Occipital lobe (tissue), 3 donors: ENCODE measurements at places on chromosomes 13 and 19.

DNA sequence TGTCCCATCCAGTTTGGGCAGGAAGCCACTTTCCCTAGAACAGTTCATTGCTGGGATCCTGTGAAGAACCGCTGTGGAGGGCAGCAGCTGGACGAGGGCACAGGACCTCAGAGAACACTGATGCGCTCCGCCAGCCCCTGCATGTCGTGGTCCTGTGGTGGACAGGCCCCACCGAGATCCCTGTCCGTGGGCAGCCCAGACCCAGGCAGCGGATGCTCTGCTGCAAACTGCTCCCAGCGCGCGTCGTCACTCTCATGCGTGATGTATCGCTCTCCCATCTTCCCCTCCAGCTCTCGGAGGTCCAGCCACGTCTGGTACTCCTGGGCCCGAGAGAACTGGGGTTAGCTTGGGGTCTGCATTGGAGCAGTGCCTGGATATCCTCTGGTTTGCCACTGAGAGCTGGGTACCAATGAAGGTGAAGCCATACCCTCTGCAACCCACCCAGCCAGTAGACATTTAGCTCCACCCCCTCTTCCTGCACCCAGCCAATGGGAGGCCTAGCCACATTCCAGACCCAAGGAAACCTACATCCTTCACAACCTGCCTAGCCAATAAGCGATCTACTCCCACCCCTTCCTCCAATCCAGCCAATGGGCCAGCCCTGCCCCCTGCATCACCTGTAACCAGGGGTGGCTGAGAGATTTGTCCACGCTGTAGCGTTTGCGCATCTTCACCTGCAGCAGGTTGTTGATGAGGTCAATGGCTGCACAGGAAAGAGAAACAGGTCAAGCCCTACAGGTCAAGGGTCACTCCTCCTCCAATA, 13.6 kb upstream of the DACT3 start:
- no peak for DNase-seq

- DNase-seq: no peak
These were observed 10.7 kb downstream of the THOP1 start for GRCh38 chr19:2795827-2796658.

GRCh38 chr19:16340092-16340491, 15.5 kb downstream of the KLF2 start:
- DNase-seq: no peak

DNA sequence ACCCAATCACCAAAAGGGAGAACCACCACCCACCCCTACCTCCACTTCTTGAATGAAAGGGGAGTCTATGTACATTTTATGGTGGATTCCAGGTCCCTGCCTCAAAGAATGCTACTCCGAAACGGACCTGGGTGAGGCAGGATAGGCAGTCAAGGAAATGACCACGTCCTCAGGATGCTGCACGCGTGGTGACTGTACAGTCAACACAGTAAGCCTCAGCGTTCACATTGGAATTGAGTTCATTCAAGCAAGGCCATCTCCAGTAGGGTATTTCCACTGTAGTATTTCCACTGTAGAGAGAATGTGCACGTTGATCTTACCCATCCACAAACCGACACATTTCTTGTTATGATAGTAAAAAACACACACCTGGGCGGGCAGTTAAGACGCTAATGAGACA, 16.9 kb downstream of the ZSCAN5C start:
- DNase-seq: no peak

GRCh38 chr19:57362419-57362818, 932 bp upstream of the TRAPPC2B start:
- DNase-seq: no peak

GRCh38 chr13:28031896-28032288, 43.4 kb upstream of the URAD start:
- DNase-seq: no peak

- DNase-seq: no peak
These were observed 2.0 kb downstream of the SLC1A5 start for GRCh38 chr19:46786236-46787039.

GRCh38 chr13:110309661-110310524, 2.8 kb downstream of the COL4A2 start:
- DNase-seq: no peak

GRCh38 chr19:31881988-31882387, 463.4 kb upstream of the ZNF507 start:
- no peak for DNase-seq

DNA sequence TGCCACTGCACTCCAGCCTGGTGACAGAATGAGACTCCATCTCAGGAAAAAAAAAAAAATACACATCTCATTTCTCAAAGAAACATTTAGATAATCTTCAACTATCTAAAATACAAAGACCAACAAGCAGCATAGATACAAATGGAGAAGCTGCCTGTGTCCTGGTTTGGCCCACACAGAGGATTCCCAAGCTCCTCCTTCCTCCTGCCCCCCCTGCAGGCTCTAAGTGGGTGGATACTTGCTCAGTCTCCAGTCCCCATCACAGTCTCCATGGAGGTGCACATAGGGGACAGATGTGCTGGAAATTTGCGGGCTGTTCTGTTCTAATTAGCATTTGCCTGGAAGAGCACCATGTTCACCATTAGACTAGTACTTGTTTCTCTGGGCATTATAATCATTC, 59.9 kb downstream of the ABCC4 start:
- DNase-seq: no peak

GRCh38 chr19:28341810-28342350, 871.1 kb downstream of the UQCRFS1 start:
- no peak for DNase-seq

DNA sequence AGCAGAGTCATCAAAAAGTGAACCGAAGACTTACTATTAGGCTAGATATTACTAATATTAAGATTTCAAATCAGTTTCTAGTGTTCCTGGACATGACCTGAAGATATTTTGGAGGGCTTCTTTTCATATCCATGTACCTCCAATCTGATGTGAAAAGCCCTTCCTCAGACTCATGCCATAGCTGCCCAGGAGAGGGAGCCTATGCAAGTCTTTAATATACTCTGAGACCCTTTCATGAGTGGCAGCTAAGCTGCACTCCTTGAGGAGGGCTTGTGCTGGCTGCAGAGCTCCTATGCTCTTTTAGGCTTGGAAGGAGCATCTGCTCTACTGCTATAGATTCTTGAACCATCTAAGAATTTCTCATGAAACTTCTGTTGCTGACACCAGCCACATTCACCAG, 715.3 kb downstream of the OLFM4 start:
- DNase-seq: no peak

DNA sequence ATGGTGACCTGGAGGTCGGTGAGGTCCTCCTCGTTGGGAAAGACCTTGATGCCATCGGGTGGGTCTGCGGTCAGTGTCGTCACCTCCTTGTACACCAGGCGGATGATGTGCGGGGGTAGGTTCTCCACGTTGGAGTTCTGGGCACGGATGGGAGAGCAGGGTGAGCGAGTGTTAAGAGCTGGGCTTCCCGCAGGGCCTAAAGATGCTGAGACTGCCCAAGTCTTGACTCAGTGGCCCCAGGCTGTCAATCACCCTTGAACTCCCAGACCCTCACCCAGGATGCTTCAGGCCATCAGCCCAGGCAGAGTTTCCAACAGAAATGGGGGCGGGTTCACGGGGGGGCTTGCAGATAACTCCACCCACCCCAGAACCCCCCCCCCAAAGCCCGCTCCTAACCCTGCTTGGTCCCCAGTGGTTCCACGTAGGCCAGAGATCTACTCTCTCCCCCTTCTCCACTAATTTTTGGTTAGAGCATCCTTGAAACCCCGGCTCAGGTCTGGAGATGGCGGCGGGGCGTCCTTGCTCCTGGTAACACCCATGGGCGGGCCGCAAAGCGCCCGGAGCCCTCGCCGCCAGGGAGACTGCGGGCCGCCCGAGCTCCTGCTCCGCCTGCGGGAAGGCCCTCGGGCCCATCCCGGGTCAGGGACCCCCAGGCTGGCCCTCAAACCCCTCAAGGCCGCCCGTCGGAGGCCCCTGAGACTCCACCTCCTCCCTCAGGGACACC, 600 bp downstream of the UBE2S start:
- no peak for DNase-seq

DNA sequence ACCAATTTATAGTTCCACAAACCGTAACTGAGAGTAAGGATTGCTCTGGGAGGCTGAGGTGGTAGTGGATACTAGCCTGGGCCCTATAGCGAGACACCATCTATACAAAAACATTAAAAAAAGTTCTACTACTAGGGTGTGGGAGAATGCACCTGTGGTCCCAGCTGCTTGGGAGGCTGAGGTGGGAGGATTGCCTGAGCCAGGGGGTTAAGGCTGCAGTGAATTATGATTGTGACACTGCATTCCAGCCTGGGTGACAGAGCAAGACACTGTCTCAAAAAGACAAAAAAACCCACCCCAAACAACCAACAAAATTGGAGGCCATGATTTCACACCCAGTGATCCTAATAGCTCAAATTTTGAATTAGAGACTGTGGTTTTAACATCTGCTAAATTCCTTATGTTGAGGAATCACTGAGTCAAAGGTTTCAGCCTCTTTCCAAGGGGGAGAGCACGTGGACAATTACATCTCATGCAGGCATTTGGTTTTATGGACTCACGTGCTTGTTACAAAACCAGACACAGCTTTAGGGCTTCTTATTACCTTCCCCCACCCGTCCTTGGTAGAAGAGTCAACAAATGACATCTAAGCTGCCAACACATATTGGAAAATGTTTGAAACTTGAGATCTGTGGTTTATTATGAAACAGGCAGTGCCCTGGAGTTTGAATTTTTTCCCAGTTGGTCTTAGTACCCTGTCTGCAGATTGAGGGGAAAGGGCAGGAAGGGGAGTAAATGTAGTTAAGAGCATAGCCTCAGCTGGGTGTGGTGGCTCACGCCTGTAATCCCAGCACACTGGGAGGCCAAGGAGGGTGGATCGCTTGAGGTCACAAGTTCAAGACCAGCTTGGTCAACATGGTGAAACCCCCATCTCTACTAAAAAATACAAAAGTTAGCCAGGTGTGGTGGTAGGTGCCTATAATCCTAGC, 18.5 kb downstream of the CYP2A6 start:
- DNase-seq: no peak

DNA sequence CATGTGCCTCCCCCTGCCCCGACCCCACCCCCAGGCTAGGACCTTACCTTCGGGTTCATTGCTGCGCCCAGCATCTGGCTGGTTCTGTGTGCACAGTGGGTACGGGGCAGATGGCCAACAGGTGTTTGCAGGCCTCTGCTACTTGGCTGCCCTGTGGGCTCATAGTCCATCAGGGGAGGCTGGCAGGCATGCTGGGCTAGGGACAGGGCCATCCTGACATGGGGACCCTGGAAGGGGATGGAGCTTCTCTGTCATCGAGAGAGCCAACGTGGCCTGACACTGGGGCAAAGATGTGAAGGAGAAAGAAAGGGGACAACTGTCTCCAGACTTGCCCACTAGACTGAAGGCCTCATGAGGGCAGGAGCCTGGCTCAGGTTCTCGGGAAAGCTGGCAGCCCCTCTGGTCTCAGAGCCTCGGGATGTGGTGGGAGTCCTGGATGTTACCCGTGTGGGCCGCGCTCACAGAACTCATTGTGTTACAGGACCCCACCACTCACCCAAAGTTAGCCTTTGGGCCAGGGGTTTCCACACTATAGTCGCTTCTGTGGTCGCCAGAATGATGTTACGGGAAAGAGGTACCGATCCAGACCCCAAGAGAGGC, 4.7 kb downstream of the ZNF536 start:
- no peak for DNase-seq

DNA sequence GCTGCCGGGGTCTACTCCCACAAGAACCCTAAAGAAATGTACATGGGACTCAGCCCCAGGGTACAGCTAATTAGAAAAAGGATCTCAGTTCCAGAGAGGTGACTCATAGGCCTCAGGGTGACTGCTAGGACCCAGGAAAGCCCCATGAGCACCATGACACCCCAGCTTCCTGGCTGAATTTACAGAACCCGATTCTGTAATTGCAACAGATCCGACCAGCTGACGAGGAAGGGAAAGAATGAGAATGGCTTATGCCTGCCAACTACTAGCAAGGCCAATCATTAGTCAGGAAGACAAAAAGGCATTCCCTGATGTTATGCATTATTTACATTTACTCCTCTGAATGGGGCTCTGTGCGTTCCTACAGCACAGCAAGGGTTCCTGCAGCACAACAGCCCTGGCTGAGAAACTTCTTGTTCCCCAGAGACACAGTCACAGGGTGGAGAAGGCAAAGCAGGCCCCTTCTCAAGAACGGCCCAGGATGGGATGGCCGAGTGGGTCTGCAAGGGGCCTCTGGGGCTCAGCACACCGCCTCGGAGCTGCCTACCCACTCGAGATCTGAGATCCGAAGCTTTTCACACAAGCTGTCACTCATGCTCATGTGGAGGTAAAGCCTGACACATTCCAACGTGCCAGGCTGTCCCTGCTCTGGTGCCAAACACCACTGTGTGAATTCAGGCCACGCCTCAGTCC, 27.2 kb downstream of the PBX4 start:
- DNase-seq: no peak

DNA sequence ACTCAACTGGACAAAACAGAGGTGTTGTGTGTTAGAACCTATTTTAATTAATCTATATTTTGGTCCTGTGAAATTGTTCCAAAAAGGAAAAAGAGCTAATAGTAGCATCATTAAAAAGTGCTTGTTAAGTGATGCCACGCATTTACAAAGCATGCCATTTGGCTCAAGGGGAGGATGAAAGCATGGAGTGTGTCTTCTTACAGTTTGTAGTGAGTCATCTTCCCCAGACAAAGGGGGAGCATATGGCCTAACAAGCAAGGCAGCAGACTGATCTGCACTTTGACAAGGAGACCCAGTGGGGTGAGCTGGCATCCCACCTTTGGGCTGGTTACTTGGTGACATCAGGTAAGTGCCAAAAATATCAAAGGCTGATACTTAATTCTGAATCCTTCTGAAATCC, 297.0 kb downstream of the FGF9 start:
- no peak for DNase-seq

DNA sequence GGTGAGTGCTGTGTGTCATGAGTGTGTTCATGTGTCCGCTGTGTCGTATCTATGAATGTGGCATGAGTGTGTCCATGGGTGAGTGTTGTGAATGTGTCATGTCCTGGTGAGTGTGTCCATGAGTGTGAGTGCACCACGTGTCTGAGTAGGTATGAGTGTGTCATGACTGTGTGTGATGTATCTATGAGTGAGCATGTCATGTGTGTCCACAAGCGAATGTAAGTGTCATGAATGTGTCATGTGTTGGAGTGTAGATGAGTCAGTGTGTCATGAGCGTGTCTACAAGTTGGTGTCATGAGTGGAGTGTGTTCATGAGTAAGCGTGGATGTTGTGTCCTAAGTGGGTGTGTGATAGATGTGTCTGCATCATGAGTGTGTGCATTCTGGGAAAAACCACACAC, 129.4 kb downstream of the TUBA3C start:
- DNase-seq: no peak

- no peak for DNase-seq
These were observed 292.1 kb downstream of the TDRD3 start for GRCh38 chr13:60689076-60689475.

- DNase-seq: no peak
These were observed 26.2 kb downstream of the SLC25A30 start for GRCh38 chr13:45391926-45392325.
